SJCRH30 (cell line): ENCODE measurements at places on chromosomes 12 and 14.

- DNase-seq: no peak
These were observed 21.1 kb upstream of the KCNA5 start for GRCh38 chr12:5022465-5023061.

DNA sequence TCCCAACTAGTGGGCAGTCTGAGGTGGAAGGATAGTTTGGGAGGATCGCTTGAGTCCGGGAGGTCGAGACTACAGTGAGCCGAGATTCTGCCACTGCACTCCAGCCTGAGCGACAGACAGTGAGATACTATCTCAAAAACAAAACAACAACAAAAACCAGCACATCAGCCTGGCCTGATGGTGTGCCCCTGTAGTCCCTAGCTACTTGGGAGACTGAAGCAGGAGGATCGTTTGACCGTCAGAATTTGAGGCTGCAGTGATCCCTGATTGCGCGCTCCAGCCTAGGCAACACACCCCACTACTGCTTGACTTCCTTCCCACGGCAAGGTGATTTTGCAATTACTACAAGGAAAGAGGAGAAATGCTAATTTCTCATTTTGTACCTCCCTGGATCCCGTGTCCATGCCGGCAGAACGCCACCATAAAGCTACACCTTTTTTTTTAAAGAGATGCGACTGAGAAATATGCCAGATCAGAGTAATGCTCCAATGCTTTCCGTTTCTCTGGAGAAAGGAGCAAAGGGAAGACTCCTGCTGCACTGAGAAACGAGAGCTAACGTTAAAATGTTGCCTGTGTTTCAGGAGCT, 672 bp upstream of the SCFD1 start:
- DNase-seq: no peak

GRCh38 chr12:90172524-90172923, 463.9 kb upstream of the ATP2B1 start:
- DNase-seq: no peak

DNA sequence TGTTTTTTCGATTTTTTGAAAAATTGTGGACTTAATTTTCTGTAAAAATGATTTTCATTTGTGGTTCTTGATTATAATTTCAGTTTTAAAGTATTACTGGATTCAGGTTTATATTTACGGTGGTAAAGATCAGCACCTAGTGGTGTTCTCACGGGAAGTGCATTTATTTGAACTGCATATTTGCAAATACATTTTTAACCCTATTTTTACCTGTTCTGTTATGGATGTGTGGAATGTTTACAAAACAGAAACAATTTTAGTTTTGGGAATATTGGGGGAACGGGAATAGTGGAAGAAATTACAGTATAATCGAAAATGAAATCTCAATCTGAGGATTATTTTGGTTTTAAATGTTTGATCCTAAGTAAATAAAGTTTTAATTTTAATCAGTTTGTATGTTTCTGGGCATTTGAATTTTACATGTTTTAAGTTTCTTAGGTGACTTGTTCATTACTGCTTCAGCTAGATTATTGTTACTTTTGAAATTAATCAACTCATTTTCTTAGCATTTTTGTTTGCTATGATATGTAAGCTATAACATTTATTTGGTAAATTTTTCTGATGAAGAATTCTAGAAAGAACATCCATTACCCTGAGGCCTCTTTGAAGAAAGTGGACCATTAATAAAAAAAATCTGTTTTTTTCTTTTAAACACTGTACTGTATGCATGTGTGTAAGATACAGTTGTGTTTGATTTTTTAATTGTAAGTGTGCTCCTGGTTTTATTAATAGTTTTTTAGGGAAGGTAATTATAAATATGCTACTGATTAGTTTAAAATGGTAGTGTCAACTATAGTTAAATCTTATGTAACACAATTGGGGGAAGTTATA, 942 bp downstream of the ATF7IP start:
- DNase-seq: peak; percentile 43

DNA sequence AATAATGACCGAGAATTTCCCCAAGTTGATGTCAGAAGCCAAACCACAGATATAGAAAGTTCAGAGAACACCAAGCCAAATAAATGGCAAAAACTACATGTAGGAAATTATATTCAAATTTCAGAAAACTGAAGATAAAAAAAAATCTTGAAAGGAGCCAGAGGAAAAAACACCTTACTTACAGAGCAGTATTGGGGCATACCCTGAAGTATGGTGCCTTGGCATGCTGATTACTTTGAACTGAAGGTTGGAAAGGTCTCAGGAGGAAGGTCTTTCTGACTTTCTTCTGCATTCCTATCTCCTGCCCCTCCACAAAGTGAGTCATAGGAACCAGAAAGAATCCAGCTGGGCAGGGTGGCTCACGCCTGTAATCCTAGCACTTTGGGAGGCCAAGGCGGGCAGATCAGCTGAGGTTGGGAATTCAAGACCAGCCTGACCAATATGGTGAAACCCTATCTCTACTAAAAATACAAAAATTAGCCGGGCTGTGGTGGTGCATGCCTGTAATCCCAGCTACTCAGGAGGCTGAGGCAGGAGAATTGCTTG, 8.8 kb upstream of the FGF6 start:
- DNase-seq: no peak

DNA sequence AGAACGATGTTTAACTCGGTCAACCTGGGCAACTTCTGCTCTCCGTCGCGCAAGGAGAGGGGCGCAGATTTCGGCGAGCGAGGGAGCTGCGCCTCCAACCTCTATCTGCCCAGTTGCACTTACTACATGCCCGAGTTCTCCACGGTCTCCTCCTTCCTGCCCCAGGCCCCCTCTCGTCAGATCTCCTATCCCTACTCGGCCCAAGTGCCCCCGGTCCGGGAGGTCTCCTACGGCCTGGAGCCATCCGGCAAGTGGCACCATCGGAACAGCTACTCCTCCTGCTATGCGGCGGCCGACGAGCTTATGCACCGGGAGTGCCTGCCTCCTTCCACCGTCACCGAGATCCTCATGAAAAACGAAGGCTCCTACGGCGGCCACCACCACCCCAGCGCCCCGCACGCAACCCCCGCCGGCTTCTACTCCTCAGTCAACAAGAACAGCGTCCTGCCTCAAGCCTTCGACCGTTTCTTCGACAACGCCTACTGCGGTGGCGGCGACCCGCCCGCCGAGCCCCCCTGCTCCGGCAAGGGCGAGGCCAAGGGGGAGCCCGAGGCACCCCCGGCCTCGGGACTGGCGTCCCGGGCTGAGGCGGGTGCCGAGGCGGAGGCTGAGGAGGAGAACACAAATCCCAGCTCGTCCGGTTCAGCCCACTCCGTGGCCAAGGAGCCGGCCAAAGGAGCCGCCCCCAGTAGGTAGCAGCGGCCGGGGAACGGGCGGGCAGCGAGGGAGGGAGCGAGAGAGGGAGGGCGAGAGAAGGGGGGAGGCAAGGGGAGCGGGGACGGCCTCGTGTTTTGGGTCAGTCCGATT, 513 bp downstream of the HOXC11 start:
- peak; percentile 37 for DNase-seq

DNA sequence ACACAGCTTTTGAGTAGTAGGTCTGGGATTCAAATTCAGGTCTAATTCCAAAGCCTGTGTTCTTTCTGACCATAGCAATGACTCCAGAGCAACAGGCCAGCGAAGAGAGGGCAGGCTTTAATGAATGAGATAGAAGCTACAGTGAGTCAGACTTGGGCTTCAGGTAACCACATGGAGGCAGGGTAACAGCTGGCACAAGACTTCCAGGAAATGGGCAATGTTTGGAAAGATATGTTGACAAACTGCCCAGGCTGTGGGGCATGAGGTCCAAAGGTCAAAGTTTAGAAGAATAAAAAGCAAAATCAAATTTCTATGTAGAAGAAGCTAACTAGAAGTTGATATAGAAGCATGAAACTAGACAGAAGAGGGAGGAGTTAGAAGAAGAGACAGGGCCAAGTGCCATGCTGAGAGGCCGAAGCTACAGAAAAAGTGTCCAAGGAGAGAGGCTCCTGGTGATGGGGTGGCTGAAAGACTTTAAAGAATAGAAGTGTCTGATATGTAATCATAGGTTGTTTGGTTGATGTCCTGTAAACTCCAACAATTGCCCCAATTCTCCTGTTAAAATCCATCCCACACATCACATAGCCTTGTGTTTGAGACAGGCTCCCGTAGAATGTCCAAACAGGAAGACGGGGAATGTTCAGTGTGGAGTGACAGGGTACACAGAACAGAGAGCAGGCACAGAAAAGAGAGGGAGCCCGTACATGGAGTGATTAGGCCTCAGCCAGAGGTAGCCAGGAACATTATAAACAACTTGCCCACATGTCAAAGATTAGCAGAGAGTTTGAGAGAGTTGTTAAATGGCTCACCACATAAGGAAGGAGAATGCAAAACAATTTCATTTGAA, 384.7 kb downstream of the CCDC91 start:
- DNase-seq: no peak

- DNase-seq: no peak
These were observed 25.7 kb downstream of the WDR89 start for GRCh38 chr14:63616015-63616414.

DNA sequence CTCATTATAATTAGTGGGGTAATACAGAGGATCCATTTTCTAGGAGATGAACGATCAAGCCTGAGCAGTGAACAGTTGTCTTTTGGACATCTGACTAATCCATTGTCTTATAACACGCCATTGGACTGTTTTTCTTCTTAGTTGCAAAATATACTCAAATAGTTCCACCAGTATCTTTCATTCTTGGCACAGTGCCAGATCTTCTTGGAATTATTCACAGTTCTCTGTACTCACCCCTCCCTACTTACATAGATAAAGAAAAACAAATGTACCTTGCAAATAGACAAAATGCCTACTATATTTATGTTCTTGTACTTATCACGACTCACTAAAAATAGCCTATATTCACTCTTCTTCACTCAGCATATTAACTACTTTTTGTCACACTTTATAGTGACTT, 3.8 kb downstream of the CBLN3 start:
- no peak for DNase-seq

- DNase-seq: no peak
These were observed 44.7 kb downstream of the RIMKLB start for GRCh38 chr12:8742501-8742900.

GRCh38 chr14:53539489-53540126, 386.5 kb upstream of the DDHD1 start:
- peak; percentile 94 for DNase-seq

- no peak for DNase-seq
These were observed 7.8 kb upstream of the AMN start for GRCh38 chr14:102914474-102915291.

DNA sequence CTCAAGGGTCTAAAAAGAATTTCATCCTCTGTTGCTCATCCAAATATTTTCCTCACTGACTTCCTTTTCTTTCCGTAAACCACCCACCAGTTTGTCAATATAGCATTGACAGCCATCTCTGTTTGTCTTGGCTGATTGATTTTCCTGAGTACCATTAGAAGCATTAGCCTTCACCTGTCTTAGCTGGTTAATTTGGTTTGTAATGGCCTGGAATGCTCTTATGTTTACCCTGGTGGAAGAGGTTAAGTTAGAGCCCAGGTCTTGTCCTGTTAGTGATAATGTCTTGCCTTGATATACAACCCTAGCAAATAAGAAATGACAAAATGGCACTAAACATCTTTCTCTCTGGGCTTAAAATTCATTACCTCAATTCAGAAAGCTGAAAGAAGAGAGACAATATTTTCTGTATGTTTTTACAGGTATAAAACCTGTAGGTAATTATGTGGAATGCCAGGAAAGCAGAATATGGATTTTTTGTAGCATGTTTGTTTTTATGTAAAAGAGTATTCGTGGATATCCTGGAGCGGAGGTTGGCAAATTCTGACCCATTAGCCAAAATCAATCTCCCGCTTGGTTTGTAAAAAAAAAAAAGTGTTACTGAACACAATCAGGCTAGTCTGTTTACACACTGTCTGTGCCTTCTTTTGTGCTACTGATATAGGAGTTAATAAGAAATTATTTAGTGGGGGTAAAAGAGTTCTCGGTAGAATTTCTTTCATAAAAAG, 224.4 kb upstream of the DAAM1 start:
- no peak for DNase-seq

GRCh38 chr12:72540811-72541210, 268.6 kb downstream of the TRHDE start:
- no peak for DNase-seq

DNA sequence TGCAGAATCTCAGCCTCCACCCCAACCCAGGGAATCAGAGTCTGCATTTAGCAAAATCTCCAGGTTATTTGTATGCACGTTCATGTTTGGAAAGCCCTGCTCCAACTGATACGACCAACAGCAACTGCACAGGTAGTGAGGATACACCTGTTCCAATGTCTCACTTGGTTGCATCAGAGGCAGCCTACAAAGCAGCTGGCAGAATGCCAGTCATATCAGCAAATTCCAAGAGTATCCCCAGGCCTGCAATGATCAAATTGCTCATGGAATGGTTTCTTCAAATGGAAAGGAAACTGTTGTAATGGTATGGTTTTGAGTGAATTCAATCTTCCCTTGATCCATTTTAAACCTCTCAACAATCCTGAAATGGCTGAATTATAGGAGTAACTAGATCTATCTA, 75.4 kb downstream of the GRIP1 start:
- DNase-seq: peak; percentile 73
